ENCODE measurements at places on chromosomes 3 and 15. TPM values are rescaled to one million over a fixed set of nuclear protein-coding genes. Genes with fewer than 3 reads are reported as not detected.
A peak's percentile ranks its signal among the peaks of the same experiment; 100 is the strongest.

- no peak overlapping the region for H3K27ac ChIP-seq
- no peaks in the 10 kb centered on the region for H3K27me3 ChIP-seq
- peaks cover 25% of the 10 kb centered on the region for H3K36me3 ChIP-seq
- DNase-seq = no peak
These were observed 96.8 kb downstream of the TUSC7 start for GRCh38 chr3:116806351-116806750.

Gene TRAIP
- 25.9 TPM for total RNA-seq

GRCh38 chr15:70323111-70323851, 225.6 kb upstream of the TLE3 start:
- no peak overlapping the region for H3K27ac ChIP-seq
- H3K36me3 ChIP-seq = no peaks in the 10 kb centered on the region
- H3K27me3 ChIP-seq = no peaks in the 10 kb centered on the region
- H3K4me3 ChIP-seq = no peak overlapping the region
- peaks cover 41% of the 10 kb centered on the region for H3K4me1 ChIP-seq
- no peak for DNase-seq

Gene NPAP1
- 0.11 TPM for total RNA-seq

DNA sequence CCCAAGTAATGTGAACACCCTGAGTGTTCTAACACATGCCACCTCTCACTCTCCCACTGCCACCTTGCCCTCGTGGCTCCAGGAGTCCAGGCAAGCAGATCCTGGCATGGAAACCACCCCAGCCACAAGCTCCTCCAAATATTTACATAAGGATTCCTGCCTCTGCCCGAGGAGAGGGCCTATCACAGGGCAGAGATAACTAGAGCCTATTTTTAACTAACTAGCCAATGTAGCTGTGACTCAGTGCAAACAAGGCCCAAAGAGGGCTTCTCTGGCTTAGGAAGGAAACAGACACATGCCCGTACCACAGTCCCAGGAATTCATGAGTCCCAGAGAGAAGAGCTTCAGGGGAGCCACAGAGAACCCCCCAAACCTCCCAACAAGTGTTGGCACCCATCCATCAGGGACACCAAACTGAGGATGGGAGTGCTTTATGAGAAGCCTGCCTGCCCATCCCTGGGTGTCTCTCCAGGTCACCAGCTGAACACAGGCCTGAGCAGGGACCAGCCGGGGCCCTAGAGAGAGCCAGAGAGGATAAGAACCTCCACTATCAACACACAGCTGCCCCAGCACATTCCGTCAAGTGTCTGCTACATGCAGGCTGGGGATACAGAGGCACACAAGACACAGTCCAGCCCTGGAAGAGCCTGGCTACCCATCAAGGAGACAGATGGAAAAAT, 9.2 kb downstream of the FYCO1 start:
- no peak for DNase-seq
- H3K4me3 ChIP-seq = no peak overlapping the region
- no peaks in the 10 kb centered on the region for H3K27me3 ChIP-seq
- peaks cover 27% of the 10 kb centered on the region for H3K36me3 ChIP-seq

DNA sequence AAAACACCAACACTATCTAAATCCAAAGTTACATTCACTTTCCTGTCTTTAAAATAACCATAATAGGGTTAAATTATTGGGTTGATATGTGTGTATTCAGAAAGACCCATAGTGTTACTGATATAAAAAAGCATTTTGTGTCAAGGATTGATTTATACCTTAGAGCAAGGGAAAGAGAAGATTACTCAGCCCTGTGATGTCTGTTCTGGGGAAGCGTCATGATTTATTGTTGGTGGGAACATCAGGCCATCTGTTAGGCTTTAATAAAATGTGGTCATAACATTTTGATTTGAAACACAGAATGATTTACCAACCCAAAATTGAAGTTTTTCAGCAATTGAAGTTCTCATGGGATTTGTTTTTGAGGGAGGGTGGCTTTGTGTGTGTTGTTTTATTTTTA, 33.2 kb downstream of the SIDT1 start:
- H3K36me3 ChIP-seq = no peaks in the 10 kb centered on the region
- H3K4me3 ChIP-seq = no peak overlapping the region
- no peak overlapping the region for H3K27ac ChIP-seq

GRCh38 chr3:51675201-51675611, 4.2 kb downstream of the TEX264 start:
- DNase-seq = no peak
- no peak overlapping the region for H3K27ac ChIP-seq
- no peaks in the 10 kb centered on the region for H3K36me3 ChIP-seq
- peaks cover 22% of the 10 kb centered on the region for H3K4me1 ChIP-seq

- H3K27me3 ChIP-seq = no peaks in the 10 kb centered on the region
- H3K27ac ChIP-seq = no peak overlapping the region
These were observed 204.3 kb downstream of the TBL1XR1 start for GRCh38 chr3:176992978-176993377.

Gene CCR9
- total RNA-seq = not detected

- no peaks in the 10 kb centered on the region for H3K27me3 ChIP-seq
- H3K36me3 ChIP-seq = peaks cover 22% of the 10 kb centered on the region
- H3K27ac ChIP-seq = no peak overlapping the region
- H3K4me1 ChIP-seq = peaks cover 32% of the 10 kb centered on the region
- no peak overlapping the region for H3K4me3 ChIP-seq
- no peak for DNase-seq
These were observed 25.1 kb downstream of the FSTL1 start for GRCh38 chr3:120425572-120426250.

GRCh38 chr3:36871379-36872126, 73.3 kb downstream of the TRANK1 start:
- no peak overlapping the region for H3K4me3 ChIP-seq
- no peaks in the 10 kb centered on the region for H3K36me3 ChIP-seq
- H3K27me3 ChIP-seq = no peaks in the 10 kb centered on the region
- no peak overlapping the region for H3K27ac ChIP-seq
- H3K4me1 ChIP-seq = peaks cover 6% of the 10 kb centered on the region
- DNase-seq = no peak

Gene LRRC2
- total RNA-seq = 4.0 TPM

Gene CX3CR1
- 0.37 TPM for total RNA-seq

DNA sequence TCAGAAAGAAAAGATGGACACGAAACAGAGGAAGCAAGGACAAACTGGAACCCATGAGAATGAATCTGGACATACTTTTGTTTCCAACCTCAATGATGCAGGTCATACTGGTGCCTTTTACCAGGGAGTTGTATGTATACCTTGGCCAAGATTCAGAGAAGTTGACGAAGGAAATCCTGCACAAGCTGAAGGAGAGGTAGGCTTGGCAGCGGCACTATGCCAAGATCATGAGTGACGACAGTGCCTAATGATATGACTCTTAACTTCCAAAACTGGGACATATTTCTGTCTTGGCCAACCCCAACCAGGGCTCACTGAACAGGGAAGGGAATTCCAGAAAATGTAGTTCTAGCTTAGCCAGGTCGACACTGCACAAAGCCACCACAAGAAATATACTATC, 149.2 kb upstream of the SLCO3A1 start:
- DNase-seq = no peak
- peaks cover 3% of the 10 kb centered on the region for H3K27me3 ChIP-seq
- no peak overlapping the region for H3K4me3 ChIP-seq
- H3K27ac ChIP-seq = no peak overlapping the region
- no peaks in the 10 kb centered on the region for H3K36me3 ChIP-seq
- H3K4me1 ChIP-seq = peaks cover 12% of the 10 kb centered on the region

Gene ANP32A
- total RNA-seq = 242 TPM

Gene CCR1
- total RNA-seq = not detected

Gene PPARG
- total RNA-seq = 0.30 TPM

DNA sequence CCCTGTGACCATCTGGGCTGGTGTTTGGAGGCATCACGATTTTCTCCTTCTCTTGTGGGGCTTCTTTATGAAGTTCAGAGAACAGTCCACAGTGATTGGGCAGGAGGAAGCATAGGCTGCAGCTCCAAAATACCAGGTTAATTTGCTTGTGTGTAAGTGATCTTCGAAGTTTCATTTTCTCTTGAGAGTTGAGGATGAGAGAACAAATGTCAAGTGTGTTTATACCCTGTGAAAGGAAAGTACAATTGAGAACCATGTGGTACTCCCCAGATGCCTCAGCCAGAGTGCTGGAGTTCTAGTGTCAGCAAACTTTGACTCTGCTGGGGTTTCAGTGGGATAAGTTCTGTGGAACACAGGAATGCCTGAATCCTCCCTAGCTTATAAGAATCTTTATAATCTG, 357.1 kb upstream of the CFAP20DC start:
- H3K27me3 ChIP-seq = no peaks in the 10 kb centered on the region
- no peak overlapping the region for H3K27ac ChIP-seq
- no peak overlapping the region for H3K4me3 ChIP-seq
- peaks cover 9% of the 10 kb centered on the region for H3K4me1 ChIP-seq
- DNase-seq = no peak

GRCh38 chr3:152281133-152281713, 12.5 kb downstream of the MBNL1 start:
- peaks cover 41% of the 10 kb centered on the region for H3K4me1 ChIP-seq
- DNase-seq = no peak
- no peaks in the 10 kb centered on the region for H3K36me3 ChIP-seq

- H3K36me3 ChIP-seq = no peaks in the 10 kb centered on the region
- H3K4me1 ChIP-seq = no peaks in the 10 kb centered on the region
- no peak overlapping the region for H3K4me3 ChIP-seq
- H3K27me3 ChIP-seq = peaks cover 4% of the 10 kb centered on the region
- H3K27ac ChIP-seq = no peak overlapping the region
These were observed 25.3 kb downstream of the FOXL2 start for GRCh38 chr3:138921316-138922292.

Gene RGMA
- 37.7 TPM for total RNA-seq

DNA sequence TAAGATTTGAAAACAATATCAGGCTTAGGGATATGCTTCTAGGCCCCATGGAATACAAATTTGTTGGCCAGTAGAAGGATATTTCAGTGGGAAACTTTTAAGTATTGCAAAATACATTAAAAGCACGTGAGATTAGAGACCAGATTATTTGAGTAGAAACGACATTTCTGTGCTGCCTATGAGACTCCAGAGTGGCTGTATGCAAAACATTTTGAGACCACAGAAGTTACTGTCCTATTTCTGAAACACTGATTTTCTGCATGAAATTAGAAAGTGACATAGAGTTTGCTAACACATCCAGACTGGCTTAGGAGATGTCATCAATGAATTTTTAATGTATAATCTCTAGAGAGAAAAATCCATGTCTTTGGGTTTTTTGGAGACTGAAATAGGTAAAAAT, 99.8 kb downstream of the KCNH8 start:
- peaks cover 7% of the 10 kb centered on the region for H3K36me3 ChIP-seq
- H3K27me3 ChIP-seq = no peaks in the 10 kb centered on the region
- no peak overlapping the region for H3K4me3 ChIP-seq
- no peak overlapping the region for H3K27ac ChIP-seq
- no peak for DNase-seq

Gene WDR49
- 0.92 TPM for total RNA-seq

DNA sequence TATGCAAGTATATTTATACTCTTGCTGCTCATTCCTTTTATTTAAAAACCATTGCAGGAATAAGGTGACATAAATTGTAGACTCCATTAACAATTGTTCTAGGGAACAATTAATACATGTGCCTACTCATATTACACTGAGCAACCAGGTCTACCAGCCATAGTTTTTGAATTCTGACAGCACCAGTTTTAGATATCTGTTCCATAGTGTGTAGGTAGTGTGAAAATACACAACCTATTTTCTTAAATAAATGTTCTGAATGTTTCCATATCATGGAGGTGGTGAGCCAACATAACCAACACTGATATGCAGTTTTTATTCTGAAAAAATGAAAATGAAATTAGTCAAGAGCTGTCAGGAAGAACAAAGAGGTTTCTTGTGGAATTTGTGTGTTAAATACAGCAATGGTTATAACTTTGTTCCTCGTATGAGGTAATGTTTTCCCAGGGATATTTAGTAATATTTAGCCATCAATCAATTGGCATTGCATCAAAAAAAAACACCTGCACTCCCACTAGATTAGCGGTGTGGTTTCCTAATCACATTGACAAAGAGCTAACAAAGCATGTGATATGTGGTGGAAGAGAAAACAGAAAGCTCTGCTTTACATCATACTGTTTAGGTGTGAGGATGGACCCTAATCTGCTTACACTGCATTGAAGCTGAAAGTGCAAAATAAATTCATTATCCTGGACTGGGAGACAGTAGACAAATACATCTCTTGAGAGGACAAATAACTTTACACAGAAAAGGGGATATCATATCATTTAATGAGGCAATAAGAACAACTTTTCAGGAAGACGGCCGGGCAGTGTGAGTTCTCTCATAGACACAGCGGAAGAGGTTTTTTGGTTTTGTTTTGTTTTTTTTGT, 369.5 kb upstream of the THBS1 start:
- H3K36me3 ChIP-seq = peaks cover 4% of the 10 kb centered on the region
- DNase-seq = no peak
- H3K27ac ChIP-seq = peak overlapping the region; percentile 34
- peaks cover 24% of the 10 kb centered on the region for H3K4me1 ChIP-seq
- no peaks in the 10 kb centered on the region for H3K27me3 ChIP-seq
- H3K4me3 ChIP-seq = no peak overlapping the region

Gene ASB14
- not detected for total RNA-seq

Gene CSTA
- not detected for total RNA-seq

GRCh38 chr3:61924090-61924735, 362.8 kb downstream of the PTPRG start:
- no peak for DNase-seq
- H3K4me1 ChIP-seq = peaks cover 76% of the 10 kb centered on the region
- H3K27me3 ChIP-seq = no peaks in the 10 kb centered on the region
- peak overlapping the region; percentile 51 for H3K27ac ChIP-seq
- H3K36me3 ChIP-seq = no peaks in the 10 kb centered on the region

- H3K27me3 ChIP-seq = no peaks in the 10 kb centered on the region
- H3K36me3 ChIP-seq = no peaks in the 10 kb centered on the region
- peak; percentile 19 for DNase-seq
- no peak overlapping the region for H3K4me3 ChIP-seq
These were observed 21.0 kb upstream of the EID1 start for GRCh38 chr15:48856942-48857341.

Gene THAP10
- 3.4 TPM for total RNA-seq

DNA sequence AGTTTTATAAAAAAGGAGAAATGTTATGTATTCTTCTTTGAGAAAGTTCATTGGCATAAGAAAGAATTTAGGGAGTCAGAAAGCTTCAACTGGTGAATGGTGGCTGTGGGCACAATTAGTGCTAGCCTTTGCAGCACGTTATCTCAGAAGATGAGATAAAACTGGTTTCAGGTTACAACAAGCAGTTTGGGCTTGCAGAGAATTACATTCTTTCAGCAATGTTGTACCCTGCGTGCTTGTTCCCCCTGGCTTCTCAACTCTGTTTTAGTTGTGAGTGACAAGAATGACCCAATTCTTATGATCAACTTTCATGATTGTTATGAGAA, 31.6 kb upstream of the ACP3 start:
- H3K4me3 ChIP-seq = peak overlapping the region; percentile 20
- H3K36me3 ChIP-seq = peaks cover 14% of the 10 kb centered on the region
- no peaks in the 10 kb centered on the region for H3K27me3 ChIP-seq
- DNase-seq = no peak
- H3K27ac ChIP-seq = peak overlapping the region; percentile 37
- peaks cover 39% of the 10 kb centered on the region for H3K4me1 ChIP-seq

Gene ROPN1
- not detected for total RNA-seq

Gene FRMD5
- 14.1 TPM for total RNA-seq

Gene ACOX2
- 1.1 TPM for total RNA-seq

GRCh38 chr3:1883534-1883933, 215.1 kb upstream of the CNTN4 start:
- peaks cover 8% of the 10 kb centered on the region for H3K27me3 ChIP-seq
- H3K4me1 ChIP-seq = no peaks in the 10 kb centered on the region
- H3K4me3 ChIP-seq = no peak overlapping the region
- no peak for DNase-seq
- no peak overlapping the region for H3K27ac ChIP-seq

GRCh38 chr15:69748131-69748530, 295.5 kb downstream of the RPLP1 start:
- no peak for DNase-seq
- no peaks in the 10 kb centered on the region for H3K27me3 ChIP-seq
- peaks cover 13% of the 10 kb centered on the region for H3K4me1 ChIP-seq
- H3K27ac ChIP-seq = no peak overlapping the region
- no peak overlapping the region for H3K4me3 ChIP-seq

Gene IFT80
- 28.0 TPM for total RNA-seq
